Stimulated activated CD8-positive, alpha-beta memory T cell treated with anti-CD3 and anti-CD28 coated beads, Interleukin-2, amount 100 ng/mL, for 1 hour (primary cell): ENCODE measurements at places on chromosomes 4 and X.

GRCh38 chrX:95860127-95860526 is 824.5 kb upstream of the DIAPH2 start:
- no peak for DNase-seq

DNA sequence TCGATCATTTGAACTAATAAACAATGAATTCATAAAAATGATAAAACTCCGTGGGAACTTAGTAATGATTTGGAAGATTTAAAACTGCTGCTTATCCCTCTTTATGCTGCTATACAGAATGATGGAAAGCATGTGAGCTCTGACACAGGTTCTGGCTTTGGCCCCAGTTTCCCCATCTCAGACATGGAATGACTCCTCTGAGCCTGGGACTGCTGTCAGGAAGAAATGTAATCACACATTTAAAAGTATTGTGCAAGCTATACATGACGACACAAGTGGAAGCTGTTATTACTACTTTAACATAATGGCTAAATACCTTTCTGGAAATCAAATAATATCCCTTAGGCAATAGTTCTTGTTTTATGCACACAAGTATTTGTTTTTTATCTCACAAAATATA is 161.7 kb downstream of the DCHS2 start:
- no peak for DNase-seq

DNA sequence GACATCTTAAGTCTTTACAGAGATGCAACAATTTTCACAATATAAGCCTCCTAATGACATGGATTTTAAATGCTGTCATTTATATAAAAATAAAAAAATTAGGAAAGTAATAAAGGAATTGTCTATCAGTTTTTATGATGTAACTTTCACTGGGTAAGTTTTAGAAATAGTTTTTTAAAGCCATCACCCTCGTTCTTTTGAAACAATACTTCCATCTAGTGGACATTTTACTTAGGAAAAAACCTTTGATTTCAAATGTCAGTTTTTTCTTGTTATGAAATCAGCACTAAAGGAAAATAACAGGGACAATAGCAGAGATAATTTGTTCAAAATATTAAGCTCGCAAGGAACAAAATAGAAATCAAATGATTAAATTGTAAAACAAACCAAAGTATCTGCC is 24.3 kb upstream of the NDNF start:
- DNase-seq, result no peak

DNA sequence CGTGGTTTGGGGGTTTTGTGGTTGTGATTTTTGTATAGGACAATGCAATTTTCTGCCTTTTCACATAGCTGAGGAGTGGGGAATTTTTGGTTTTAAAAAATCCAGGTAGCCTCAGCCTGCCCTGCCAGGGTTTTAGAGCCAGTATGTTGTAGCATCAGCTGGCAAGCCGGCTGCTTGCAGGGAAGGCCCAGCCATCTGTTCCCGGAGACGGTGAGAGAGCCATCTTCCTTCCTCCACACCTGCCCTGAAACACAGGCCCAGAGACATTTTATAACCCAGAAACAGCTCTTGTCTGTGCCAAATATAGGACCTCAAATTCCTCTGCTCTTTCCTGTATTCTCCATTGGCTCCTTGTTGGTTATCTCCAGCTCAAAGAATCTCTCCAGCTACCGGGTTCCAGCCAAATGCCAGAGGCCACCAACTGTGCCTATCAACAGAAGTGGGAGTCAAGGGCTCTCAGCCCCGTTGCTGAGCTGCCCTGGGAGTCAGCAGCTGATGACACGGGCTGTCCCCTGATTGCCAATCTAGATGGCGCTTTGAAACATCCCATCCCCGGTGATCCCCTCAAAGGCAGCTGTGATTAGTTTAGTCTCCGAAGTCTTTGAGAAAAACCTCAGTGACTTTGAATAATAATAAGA is 595.2 kb downstream of the MID1IP1 start:
- DNase-seq, result no peak

- DNase-seq, result no peak
These were observed 33.6 kb upstream of the XK start for GRCh38 chrX:37651921-37652452.

DNA sequence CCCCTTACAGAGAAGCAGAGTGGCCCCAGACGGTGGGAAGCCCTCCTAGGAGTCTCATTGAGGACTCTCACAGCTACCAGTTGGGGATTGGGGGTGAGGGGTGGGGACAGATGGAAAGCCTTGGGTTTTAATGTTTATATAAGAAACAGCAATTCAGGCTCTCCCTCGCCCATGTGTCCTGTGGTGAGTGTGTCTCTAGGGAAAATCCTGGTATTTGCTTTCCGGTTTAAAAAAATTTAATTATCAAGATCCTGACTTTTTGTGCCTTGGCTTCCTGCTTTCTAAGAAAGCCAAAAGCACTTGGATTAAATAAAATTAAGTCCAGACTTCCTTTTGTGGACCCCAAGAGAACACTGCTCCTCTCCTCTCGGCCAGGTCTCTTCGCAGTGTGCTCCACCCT is 93.8 kb downstream of the SOWAHB start:
- DNase-seq, result no peak

- DNase-seq, result no peak
These were observed 223.4 kb downstream of the BCOR start for GRCh38 chrX:39874202-39874816.

- DNase-seq, result no peak
These were observed 78.3 kb upstream of the HELT start for GRCh38 chr4:184939978-184940377.

DNA sequence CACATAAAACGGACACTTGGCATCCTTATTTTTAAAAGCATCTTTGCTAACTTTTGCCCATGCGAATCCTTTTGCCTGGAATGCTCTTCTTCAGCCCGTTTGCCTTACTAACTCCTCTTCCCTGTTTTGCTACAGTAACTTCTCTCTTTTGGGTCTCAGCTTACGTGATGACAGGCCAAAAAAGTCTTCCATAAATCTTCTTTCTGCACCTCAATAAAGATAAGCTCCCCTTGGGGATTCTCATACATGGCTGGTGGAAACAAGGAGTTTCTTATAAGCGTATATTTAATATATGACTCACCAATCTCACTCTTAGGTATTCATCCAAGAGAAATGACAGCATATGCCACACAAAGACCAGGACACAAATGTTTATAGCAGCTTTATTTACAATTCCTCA is 192.7 kb downstream of the RCHY1 start:
- DNase-seq, result no peak

DNA sequence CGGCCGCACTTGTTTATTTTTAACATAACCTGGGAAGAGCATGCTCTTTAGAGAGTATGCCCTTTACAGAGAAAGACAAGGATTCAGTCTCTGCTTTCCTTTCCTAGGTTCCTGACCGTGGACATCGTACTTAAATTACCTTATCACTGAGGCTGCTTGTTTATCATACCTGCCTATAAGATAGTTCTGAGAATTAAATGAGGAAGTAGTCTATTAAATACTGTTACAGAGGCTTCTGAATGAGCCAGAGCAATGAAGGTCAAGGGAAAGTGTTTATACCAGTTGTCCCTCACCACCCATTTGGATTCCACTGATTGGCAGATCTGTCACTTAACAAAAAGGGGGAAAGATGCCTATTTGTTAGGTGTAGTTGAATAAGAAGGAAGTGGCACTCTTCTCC is 10.0 kb downstream of the TXLNG start:
- no peak for DNase-seq
